NCI-H1105 treated with DMSO at 0.1 percent for 48 hours (cell line): ENCODE measurements at places on chromosomes 5 and 9.

- DNase-seq, result no peak
These were observed 138.6 kb downstream of the ENTREP1 start for GRCh38 chr9:69463497-69464068.

DNA sequence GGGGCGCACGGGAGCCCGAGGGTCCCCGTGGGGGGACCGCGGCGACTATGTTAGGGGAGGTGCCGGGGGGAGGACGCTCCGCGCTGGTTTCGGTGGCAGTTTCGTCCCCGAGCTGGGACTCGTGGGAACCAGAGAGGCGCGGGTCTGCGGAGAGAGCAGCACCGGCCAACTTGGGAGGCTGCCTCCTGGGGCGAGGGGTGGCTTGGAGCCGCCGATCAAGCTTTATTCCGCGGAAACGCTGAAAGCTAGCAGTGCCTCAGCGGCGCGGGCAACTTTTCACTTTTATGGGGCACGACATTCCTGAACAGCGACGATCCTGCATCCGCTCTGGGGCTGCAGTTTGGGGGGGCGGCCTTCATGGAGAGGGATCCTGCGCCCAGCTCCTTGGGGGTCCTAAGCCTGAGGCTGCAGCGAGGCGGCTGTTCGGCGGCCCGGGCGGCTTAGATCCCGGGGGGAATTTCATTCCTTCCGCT, 369 bp downstream of the OCLN start:
- peak; percentile 44 for DNase-seq

DNA sequence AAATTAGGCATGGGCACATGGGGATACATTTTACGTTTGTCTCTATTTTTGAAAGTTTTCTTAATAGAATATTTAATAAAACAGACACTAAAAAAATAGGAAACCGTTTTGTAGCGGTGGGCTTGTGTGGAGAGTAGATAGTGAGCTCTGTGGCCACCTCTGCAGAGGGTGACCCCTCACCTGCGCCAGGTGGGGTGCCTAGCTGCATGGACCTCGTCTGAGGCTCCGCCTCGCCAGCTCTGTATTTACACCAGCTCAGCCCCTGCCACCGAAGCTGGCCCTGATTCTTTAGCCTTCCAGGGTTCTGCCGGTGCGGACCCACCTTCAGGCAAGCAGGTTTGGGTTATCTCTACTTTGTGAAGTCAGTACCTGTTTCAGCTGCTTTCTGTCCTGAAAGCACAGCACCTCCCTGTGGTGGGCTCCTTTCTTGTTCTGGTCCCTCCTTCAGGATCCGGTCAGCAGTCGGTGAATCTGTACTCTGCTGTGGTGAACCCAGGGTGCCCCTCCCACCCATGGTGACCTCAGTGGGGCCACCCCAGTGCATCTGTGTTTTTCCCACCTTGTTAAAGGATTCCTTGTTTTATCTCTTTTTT, 105.2 kb upstream of the CACNA1B start:
- DNase-seq, result no peak

GRCh38 chr5:56631719-56632118, 183.6 kb upstream of the MAP3K1 start:
- no peak for DNase-seq

- no peak for DNase-seq
These were observed 1.0 kb downstream of the FOCAD start for GRCh38 chr9:20684875-20685696.
